ENCODE measurements at places on chromosomes 16 and 17. TPM values are rescaled to one million over a fixed set of nuclear protein-coding genes. Genes with fewer than 3 reads are reported as not detected.

DNA sequence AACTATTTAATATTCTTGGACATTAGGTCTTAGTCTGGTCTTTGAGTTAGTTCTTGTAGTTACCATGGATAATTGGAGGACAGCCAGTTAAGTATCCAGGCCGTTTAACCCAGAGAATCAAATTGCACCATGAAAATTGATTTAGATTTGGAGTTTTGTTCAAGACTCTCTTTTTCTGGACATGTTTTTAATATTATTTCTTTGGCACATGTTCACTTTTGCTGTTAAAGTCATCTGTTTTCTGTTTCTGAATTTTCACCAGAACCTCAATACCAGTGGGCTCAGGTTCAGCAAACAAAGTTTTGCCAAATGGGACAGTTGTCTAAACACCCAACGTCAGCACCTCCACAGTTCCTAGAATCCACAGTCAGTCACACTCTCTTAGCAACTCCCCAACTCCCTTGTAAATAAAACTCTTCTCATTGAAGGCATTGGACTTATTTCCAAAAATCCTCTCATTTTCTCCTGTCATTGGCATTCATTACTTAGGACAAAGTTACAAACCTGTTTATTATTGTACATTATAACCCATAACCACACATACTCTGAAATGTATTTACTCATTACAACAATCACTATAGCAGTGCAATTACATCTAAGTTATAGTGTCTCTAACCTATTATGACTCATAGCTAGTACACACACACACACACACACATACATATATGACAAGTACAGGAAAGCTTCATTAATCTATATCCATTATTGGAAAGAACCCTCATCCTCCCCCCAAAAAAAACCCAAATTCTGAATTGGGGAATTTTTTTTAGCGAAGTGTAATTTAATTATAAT, 33.5 kb upstream of the DNAH9 start:
- no peaks in the 10 kb centered on the region for H3K4me1 ChIP-seq
- H3K27me3 ChIP-seq = no peaks in the 10 kb centered on the region
- H3K36me3 ChIP-seq = no peaks in the 10 kb centered on the region

GRCh38 chr16:73047221-73047535, 750 bp downstream of the ZFHX3 start:
- peaks cover 12% of the 10 kb centered on the region for H3K4me1 ChIP-seq
- no peaks in the 10 kb centered on the region for H3K27me3 ChIP-seq
- H3K27ac ChIP-seq = peak overlapping the region; percentile 21
- H3K4me3 ChIP-seq = peak overlapping the region; percentile 82
- no peaks in the 10 kb centered on the region for H3K36me3 ChIP-seq
- no peak for DNase-seq

GRCh38 chr17:65037157-65037556, 19.4 kb downstream of the GNA13 start:
- H3K27me3 ChIP-seq = no peaks in the 10 kb centered on the region
- H3K27ac ChIP-seq = no peak overlapping the region
- DNase-seq = no peak
- H3K4me1 ChIP-seq = peaks cover 25% of the 10 kb centered on the region
- H3K4me3 ChIP-seq = no peak overlapping the region

Gene CENPV
- polyA plus RNA-seq = 0.58 TPM

All from keratinocyte (primary cell).